ENCODE measurements at places on chromosomes 6 and 20.

DNA sequence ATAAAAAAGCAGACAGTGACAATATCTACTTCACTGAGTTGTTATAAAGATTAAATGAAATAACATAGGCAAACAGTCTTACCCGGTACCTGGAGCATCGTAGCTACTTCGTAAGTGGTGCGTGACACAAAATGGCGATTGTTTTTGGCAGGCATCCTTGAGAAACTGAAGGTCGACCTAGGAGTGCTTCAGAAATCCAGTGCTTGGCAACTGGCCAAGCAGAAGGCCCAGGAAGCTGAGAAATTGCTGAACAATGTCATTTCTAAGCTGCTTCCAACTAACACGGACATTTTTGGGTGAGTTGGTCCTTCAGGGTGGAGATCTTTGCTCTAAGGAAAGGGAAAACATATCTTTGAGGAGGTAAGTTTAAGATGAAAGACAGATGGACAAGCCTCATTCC is 4.8 kb downstream of the BPIFA2 start:
- DNase-seq, result no peak

- DNase-seq, result no peak
These were observed 415.9 kb downstream of the CD83 start for GRCh38 chr6:14533446-14533845.

GRCh38 chr6:44453146-44453545 is 65.6 kb downstream of the CDC5L start:
- DNase-seq, result no peak

DNA sequence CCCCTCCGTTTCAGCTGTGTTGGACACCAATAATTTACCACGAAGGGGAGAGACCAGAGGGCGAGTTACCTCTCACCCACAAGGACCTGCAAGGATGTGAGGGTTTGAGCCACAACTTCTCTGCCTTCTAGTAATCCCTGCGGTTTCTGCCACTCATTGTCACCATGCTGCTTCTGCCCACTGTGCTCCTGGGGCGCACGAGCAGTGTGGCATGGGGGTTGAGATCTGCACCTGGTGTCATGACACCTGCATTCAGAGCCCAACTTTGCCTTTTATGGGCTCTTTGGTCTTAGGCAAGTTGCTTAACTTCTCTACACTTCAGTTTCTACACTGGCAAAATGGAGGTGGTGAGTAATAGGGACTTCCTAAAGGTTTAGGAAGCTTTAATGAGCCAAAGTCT is 84.9 kb downstream of the SOBP start:
- DNase-seq, result no peak

GRCh38 chr20:22572491-22572890 is 11.9 kb downstream of the FOXA2 start:
- DNase-seq, result no peak

DNA sequence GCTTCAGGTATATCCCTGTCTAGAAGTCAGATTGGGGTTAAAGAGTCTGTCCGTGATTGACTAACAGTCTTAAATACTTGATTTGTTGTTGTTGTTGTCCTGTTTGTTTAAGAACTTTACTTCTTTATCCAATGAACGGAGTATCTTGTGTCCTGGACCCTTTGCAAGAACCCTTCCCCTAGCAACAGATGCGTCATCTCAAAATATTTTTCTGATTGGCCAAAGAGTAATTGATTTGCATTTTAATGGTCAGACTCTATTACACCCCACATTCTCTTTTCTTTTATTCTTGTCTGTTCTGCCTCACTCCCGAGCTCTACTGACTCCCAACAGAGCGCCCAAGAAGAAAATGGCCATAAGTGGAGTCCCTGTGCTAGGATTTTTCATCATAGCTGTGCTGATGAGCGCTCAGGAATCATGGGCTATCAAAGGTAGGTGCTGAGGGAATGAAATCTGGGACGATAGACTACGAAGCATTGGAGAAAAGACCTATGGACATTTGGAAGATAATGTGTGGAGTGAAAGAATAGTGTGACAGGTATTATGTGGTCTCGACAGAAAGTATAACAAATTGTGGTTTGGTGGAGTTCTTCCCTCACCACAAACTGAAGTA is at the start of gene HLA-DRA:
TSS of gene HLA-DRA (plus strand) at position 286 of the 613 bp plus-strand sequence. CDS start at position 350, 64 bp downstream.
- no peak for DNase-seq

DNA sequence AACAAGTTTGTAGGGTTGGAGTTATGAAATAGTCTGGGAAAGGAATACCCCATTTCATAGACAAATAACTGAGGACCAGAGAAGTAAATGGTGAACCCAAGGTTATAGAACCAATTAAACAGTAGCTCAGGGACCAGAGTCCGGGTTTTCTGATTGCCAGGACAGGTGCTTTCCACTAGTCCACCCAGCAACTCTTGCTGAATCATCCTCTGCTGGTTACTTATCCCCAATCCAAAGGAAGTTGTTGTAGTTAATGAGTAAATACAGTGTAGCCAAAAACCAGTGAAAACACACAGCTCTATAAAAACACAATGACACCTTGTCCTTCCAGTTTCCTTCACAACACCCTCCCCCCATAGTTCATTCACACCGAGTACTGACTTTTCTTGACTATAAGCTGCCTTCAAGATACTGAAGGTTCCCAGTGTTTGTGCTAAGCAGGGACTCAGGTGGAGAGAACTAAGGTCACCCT is 766 bp upstream of the TINAG start:
- DNase-seq, result no peak

DNA sequence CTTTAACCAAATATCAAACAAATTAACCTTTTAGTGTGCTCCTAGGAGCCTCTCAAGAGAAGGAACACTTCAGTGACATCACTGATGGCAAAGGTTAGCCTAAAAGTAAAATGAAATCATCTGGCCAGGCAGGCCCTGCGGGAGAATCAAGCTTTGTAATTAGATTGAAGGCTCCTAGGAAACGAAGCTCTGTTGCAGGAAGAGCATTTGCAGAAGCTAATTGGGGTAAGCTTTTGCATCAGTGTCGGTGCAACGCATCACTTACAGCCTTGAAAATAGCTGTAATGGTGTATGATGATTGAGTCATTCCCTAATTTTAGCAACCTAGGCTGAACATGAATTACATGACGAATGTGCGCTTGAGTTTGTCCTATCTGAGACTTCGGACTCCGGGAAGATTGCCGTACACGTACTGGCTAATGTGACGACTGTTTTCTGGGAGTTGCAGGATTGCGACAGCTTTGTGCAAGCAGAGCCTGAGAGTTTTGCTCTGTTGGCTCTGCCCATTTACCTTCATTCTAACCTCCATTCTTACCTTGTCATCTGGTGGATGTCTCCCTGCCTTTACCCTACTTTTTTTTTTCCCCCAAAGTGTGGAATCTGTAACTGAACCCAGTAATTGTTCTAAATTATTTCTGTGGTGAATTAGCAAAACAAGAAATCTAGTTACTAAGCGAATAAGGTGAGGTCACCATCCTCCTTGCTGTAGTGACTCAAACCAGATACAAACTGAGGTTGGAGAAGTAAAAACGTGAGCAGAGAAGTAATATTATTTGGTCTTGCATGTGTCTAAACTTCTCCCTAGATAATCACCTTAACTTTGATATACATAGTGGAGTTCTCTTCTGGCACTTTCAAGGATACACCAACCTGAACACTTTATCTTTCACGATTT is 675.9 kb upstream of the CITED2 start:
- DNase-seq, result no peak

DNA sequence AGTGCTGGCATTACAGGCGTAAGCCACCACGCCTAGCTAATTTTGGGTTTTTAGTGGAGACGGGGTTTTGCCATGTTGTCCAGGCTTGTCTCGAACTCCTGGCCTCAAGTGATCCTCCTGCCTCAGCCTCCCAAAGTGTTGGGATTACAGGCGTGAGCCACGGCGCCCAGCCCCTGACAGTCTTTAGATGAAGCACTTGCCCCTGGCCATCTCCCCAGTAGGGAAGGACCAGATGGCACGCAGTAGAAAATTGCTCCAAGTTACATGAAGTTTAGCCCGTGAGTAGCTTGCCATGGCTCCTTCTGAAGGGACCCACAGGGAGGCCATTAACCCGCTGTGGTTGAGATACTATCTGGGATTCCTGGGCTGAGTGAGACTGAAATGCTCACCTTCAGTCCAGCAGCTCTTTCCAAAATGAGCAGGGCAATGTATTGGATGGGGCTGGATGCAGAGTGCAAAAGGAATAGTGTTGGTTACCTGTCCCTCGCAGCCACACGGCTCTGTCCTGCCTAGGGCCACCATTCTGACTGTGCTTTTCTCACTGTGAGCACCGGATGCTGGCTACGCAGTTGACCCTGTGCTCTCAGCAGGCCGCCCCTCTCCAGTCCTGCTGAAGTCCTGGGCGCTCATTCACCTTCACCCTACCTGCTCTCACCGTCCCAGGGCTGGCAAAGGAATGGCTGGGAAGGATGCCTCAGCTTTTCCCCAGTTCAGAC is 66.9 kb downstream of the EFCAB8 start:
- DNase-seq, result no peak

DNA sequence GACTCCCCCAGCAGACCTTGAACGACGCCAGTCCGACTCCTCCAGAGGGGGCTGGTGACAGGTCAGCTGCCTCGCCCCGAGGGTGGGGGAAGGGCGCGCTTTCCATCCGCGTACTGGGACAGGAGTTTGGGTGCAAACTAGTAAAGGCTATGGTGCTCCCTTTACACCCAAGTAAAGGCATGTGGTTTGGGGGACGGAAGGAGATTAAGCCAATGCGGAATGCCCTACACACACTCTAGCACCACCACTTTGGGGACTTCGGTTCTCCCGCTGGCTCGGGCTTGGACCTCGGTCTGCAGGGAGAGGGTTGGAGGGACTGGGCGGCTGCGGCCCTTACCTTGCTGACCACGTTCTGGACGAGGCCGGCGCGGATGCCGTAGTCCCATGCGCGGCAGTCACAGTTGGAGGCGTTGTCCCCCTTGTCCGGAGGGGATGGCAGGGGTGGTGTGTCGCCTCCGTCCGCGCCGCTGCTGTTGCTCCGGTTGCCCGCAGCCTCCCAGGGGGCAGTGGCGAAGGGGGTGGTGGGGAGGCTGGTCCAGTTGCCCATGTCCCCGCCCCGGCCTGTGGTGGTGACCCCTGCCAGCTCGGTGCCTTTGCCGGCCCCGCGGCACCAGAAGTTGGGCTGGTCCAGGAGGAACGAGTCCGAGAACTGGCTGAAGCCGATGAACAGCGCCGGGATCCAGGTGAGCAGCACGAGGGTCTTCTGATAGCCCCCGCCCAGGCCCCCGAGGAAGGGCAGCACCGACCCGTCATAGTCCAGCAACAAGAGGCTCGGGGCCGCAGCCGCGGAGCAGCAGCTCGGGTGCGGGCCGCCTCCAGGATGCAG is 1.1 kb downstream of the SLC22A23 start:
- DNase-seq, result no peak

DNA sequence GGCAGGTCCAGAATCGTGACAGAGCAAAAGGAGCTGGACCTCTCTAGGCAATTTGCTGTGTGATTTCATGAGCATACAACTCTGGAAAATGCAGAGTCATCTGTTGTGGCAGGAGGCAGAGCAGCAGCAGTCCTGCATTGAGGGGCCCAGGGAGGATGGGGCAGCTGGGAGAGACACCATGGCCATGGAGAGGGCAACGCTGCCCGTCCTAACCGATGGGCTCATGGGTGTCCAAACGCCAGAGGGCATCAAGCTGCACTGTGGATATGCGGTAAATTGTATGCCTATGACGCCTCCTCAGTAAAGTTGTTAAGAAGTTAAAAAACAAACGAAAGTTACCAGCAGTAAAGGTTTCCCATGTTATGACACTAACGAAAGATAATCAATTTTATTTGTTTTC is 42.2 kb upstream of the DACT2 start:
- DNase-seq, result no peak

DNA sequence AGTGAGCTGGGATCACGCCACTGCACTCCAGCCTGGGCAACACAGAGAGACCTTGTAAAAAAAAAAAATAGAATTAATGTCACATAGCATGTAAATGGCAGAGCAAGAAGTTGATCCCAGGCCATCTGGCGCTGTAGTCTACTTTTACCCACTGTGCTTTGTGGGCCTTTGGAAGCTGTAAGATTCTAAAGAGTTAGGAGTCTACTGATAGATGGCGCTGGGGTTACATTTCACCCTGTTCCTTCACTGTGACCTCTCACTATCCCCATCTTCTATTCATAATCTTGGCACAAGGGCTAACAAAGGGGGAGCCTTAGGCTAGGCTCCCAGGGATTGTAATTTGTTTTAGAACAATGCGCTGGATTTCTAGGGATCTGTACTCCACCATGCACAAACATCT is 24.4 kb downstream of the SIRPD start:
- DNase-seq, result no peak

DNA sequence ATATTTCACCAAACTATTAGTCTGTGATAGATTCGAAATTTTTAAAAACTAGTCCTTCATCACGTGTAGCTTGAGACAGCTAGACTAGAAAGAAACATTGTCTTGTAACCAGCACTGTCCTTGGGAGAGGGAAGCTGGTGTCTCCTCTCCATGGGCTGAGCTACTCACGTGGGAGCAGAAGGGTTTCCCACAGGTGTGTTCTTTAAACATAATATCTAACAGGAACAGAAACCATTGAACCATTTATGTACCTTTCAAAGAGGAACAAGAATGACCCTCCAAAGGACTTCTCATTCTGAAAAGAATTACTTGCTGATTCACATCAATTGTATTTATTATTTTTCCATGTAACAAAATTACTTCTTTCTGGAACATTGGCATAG is 72.4 kb upstream of the SYNJ2 start:
- DNase-seq, result no peak

DNA sequence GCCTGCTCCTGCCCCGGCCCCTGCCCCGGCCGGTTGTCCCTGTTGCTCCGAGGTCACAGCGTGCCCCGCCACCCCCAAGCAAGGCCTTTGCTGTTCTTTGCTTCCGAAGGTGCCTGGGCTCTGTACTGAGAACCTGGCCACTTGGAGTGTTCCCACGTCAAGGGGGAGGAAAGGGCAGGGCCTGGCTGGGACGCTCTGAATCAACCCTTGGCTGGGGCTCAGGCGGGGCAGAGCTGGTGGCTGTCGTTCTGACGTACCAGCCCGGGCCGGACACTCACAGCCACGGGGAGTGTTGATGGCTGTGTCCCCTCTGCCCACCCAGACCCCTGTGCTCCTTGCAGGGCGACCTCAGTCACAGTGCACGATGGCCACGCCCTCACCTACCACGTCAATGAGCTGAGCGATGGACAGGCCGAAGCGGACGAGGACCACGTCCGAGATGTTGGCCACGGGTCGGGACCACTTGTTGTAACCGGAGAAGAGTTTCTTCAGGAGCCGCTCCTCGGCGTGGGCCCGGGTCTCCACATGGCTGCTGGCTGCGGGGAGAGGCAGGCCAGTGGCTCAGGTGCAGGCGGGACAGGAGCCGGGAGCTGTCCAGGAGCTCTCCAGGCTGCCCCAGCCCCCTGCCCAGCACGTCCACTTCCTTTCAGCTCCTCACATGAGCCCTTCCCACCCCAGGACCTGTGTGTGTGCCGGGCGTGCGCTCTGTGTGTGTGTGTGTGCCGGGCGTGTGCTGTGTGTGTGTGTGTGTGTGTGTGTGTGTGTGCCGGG is 1.8 kb downstream of the CHRNA4 start:
- DNase-seq, result no peak

- no peak for DNase-seq
These were observed at the start of gene ENPP1 for GRCh38 chr6:131807644-131808459. TSS of gene ENPP1 (plus strand) at chr6:131808020. CDS start at chr6:131808036, 16 bp downstream.

All from forelimb muscle (tissue), 1 donor.